Glutamatergic neuron (in vitro differentiated cells): ENCODE measurements at places on chromosomes 7 and 10. TPM values are rescaled to one million over a fixed set of nuclear protein-coding genes. Genes with fewer than 3 reads are reported as not detected.

DNA sequence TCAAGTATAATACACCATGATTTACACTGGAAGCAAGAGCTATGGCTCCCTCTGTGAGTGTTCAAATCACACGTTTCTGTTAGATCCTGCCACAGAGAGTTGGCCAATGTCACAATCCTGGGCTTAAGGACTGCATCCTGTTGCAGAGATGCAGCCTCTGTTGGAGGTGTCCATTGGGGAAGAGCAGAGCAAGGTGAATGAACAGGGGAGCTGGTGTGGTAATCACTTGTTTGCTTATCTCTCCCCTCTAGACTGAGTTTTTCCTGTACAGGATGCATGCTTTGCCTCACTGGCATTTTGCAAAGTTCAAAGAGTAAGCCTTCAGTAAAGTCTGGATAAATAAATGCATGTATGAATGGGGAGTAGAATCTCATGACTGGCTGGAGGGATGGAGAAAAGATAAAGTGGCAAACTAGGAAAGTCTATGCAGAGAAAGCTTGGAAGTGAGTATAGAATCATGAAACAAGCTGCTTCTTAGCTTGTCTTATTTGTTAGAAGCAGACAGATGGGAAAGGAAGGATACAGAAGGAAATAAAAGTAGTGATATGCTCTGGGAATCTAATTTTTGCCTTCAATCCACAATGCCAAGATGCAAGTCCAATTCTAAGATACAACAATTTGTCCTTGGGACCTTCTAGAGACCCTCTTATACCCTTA lies 605.9 kb downstream of the KCNMA1 start:
- H3K4me3 ChIP-seq = no peak overlapping the region
- no peak overlapping the region for H3K27ac ChIP-seq
- peaks cover 2% of the 10 kb centered on the region for H3K27me3 ChIP-seq

The OSBPL3 gene
- 37.5 TPM for total RNA-seq

GRCh38 chr10:111988646-111989045 lies 194.9 kb downstream of the GPAM start:
- no peaks in the 10 kb centered on the region for H3K36me3 ChIP-seq
- no peak overlapping the region for H3K27ac ChIP-seq
- peaks cover 15% of the 10 kb centered on the region for H3K4me1 ChIP-seq
- peak overlapping the region; percentile 19 for H3K4me3 ChIP-seq

DNA sequence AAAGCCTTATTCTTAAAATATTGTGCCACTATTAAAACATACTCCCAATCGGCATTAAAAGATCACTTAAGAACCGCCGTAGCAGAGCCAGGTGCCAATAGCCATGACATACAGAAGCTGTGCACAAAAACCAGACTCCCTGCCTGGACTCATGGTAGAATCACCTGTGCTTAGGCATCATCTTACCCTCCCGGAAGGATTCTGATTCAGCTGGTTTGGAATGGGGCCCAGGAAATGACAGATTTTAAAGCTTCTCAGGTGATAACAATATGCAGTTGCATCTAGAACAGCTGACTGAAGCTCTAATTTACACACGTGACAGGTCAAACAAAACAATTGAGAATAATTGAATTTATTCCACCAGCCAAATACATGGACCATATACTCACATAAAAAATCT lies 10.7 kb downstream of the A1CF start:
- no peak for DNase-seq
- no peaks in the 10 kb centered on the region for H3K36me3 ChIP-seq
- no peak overlapping the region for H3K27ac ChIP-seq
- H3K4me1 ChIP-seq = peaks cover 2% of the 10 kb centered on the region

DNA sequence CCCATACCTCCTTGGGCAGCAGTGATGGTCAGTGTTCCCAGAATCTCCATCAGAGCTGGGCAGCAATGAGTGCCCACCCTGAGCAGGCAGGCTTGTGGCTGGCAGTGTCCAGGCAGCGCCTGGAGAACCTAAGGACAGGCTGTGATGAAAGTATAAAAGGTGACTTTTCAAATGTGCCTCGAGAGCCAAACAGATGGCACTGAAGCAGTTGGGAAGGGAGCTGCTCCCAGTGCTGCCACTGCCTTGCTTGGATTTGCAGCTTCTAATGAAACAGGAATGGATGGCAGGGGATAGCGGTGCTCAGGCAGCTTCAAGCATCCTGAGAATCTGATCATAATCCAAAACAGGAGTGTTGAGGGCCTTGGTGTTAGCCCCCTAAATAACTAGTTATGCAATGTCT lies 179.8 kb upstream of the AOAH start:
- no peak for DNase-seq
- peaks cover 7% of the 10 kb centered on the region for H3K4me1 ChIP-seq
- H3K27ac ChIP-seq = no peak overlapping the region
- H3K36me3 ChIP-seq = no peaks in the 10 kb centered on the region
- H3K27me3 ChIP-seq = peaks cover 5% of the 10 kb centered on the region

- DNase-seq = no peak
- no peaks in the 10 kb centered on the region for H3K36me3 ChIP-seq
- H3K4me3 ChIP-seq = no peak overlapping the region
- no peaks in the 10 kb centered on the region for H3K4me1 ChIP-seq
- H3K27ac ChIP-seq = no peak overlapping the region
Measured at GRCh38 chr7:17368856-17369524, 70.5 kb downstream of the AHR start.

The NKX1-2 gene
- 0.59 TPM for total RNA-seq

GRCh38 chr7:136134503-136134902 lies 157.3 kb upstream of the MTPN start:
- no peak overlapping the region for H3K4me3 ChIP-seq
- H3K4me1 ChIP-seq = peaks cover 42% of the 10 kb centered on the region
- H3K27me3 ChIP-seq = peaks cover 6% of the 10 kb centered on the region
- no peak for DNase-seq

DNA sequence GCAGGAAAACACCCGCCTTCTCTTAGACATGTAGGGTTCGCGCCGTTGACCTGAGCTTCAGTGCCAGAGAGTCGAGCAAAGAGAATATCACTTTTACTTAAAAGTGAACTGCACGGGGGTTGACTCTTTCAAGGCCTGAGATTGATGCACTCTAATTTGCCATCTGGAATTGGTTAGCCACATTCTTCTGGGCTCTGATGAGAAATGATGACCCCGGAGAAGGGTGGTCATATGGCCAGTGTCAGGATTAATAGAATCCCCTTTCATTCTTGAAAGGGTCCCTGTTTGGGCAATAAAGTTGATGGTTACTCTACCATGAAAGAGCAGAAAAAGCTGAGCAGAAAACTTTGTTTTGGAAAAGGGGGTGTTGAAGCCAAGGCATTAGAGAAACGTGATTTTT lies 31.2 kb downstream of the GRK5 start:
- H3K27ac ChIP-seq = peak overlapping the region; percentile 97
- H3K4me3 ChIP-seq = peak overlapping the region; percentile 71

GRCh38 chr7:2041496-2042367 lies 191.0 kb downstream of the MAD1L1 start:
- peaks cover 10% of the 10 kb centered on the region for H3K4me1 ChIP-seq
- H3K36me3 ChIP-seq = peaks cover 16% of the 10 kb centered on the region
- no peak overlapping the region for H3K4me3 ChIP-seq
- peaks cover 4% of the 10 kb centered on the region for H3K27me3 ChIP-seq
- no peak overlapping the region for H3K27ac ChIP-seq
- DNase-seq = no peak
